Fibroblast of skin of abdomen (primary cell): ENCODE measurements at places on chromosomes 6 and 20.
A peak's percentile ranks its signal among the peaks of the same experiment; 100 is the strongest.

GRCh38 chr20:57514273-57514751, 10.6 kb downstream of the CTCFL start:
- DNase-seq = peak; percentile 45

GRCh38 chr6:16420337-16420714, 181.9 kb downstream of the GMPR start:
- no peak for DNase-seq

GRCh38 chr6:37816599-37817375, 2.7 kb upstream of the ZFAND3 start:
- peak; percentile 39 for DNase-seq

DNA sequence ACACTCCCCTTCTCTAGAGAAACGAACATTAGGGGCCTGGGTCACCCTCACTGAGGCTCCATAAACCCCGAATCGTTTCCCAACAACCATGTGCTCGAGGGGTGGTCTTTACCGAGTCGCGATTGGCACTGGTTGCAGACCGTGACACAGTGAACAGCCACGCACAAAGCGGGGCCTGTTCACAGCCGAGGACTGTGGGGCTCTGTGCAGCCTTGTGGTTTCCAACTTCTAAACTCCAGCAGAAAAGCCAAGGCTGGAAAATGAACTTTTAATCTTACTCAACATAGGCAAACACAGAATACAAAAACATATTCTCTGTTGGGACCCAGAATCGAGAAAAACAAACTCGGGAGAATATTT, 19.0 kb downstream of the RRBP1 start:
- DNase-seq = no peak

DNA sequence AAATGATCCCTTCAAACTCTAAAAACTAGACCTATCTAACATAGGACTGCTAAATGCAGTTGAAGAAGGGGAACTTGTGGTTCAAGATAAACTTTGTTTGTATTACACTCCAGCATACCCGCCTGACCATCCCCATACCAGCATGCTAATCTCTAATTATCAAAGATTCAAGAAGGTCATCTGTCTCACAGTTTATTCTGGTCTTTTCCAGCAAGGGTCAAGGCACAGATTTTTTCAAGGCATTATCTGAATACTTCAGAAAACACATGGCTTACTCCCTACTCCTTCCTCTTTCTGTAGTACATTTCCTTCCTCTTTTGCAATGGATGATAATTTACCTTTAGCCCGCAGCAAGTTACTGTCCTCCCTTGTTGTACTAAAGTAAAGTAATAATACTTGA, 174.1 kb downstream of the PKHD1 start:
- DNase-seq = no peak

- DNase-seq = no peak
These were observed 367 bp downstream of the GSTA3 start for GRCh38 chr6:52909131-52909530.

DNA sequence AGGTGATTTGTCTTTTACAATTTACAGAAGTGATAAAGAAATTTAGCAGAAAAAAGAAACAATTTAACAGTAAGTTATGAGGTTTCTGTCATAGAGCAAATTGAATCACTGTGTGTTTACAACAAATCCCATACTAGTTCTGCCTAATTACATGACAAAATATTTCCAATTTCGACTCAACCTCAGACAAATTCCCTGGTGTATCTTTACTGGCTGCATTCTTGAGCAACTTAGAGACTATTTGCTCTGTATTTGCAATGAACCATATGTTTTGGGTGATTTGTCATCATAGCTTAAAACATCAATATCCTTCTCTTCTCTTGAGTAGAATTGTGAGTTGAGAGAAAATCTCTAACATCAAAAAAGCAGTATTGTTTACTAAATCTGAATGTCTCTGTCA, 128.7 kb downstream of the SIM1 start:
- peak; percentile 78 for DNase-seq

DNA sequence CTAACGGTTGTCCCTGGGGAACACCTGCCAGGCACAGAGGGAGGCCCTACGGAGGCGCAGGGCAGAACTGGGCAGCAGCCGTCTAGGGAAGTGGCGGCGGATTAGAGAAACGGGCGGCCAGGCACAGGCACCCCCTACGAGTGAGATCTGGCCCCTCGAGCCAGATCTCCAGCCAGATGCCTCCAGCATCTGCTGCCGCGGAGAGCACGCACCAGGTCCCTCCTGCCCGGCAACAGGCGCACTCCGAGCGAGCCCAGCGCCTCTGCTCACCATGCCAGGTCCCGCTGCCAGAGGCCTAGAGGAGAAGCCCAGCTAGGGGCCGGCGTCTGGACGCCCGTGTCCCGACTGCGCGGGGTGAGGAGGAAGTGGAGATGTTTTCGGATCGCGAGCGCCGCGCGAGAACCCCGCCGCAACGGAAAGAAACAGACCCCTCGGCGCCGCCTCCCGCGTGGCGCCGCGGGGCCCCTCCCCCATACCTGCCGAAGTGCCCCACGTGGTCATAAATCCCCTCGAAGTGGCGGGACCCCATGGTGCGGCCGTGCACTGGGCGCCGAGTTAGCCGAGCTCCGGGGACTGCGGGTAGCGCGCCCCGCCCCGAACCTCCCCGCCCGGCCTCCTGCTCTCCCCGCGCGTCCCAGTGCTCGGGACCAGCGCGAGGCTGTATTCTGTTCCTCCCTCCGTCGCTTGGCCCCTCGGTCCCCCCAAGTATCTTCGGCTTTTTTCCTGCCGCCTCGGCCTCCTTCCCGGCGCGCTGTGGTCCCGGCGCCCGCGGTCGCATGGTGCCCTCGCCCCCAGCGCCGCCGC, at the start of gene SLC22A16:
SLC22A16 (minus strand) TSS at position 568 of the 804 bp plus-strand sequence; CDS start at position 529, 39 bp downstream.
- no peak for DNase-seq

GRCh38 chr6:36954262-36954931, at the start of gene PI16:
PI16 (plus strand) TSS chr6:36954738; CDS start chr6:36954761, 23 bp downstream.
- DNase-seq = no peak

GRCh38 chr6:82045965-82046756, 201.4 kb downstream of the IBTK start:
- DNase-seq = peak; percentile 86

DNA sequence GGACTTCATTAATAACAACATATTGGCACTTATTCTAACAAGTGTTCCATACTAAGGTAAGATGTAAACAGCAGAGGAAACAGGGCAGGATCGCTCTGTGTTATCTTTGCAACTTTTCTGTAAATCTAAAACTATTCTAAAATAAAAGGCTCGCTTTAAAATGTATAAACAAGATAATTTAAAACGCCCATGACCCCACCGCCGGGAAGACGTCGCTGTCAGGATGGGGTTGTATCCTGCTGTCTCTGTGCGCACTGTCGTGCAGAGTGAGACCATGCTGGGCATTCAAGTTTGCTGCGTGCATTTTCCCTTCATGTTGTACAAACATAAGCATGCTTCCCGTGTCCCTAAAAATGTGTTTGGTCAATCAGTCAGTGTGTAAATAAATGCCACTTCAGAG, 255.7 kb downstream of the CDH4 start:
- DNase-seq = no peak

GRCh38 chr20:14197097-14197496, 140.3 kb downstream of the FLRT3 start:
- peak; percentile 86 for DNase-seq

- peak; percentile 93 for DNase-seq
These were observed 28.5 kb upstream of the PIM1 start for GRCh38 chr6:37141281-37142049.

DNA sequence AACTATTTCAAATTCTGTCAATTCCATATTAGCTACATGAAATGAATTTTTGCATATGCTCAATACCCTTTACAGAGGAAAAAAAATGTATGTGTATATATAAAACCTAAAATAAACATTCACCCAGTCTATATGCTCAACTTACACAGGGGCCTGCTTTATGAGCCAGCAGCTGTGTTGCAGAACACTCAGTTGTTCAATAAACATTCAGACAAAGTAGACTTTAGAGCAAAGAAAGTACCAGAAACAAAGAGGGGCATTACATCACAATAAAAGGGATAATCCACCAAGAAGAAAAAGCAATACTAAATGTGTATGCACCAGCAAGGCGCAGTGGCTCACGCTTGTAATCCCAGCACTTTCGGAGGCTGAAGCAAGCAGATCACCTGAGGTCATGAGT, 9.5 kb downstream of the COQ3 start:
- DNase-seq = no peak

DNA sequence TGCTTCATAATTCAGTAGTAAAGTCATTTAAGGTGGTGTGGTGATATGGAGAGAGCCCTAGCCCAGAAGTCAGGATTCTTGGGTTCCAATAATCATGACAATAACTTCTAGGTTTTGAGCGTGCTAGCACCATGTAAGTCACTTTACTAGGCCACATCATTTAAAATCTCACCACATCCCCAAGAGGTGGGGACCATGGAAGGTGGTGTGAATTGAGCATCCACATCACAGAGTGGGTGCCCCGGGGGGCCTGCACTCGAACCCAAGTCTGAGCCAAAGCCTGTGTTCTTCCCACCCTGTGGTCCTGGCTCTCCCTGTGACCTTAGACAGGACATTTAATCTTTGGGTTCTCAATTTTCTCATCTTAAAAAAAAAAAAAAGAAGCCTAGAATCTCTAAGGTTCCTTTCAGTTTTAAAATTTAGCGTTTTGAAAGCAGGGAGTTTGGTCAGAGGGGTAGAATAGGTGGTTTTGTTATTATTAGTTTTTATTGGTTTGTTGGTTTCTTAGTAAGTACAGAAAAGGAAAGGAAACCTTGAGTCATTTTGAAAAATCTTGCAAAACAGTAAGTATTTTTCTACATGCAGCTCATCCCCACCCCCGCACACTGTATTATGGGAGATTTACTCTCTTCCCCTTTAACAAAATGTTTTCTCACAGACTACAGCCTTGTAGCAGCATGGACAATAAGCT, 26.4 kb downstream of the ARMC2 start:
- peak; percentile 27 for DNase-seq

GRCh38 chr20:39029364-39029763, 67.2 kb downstream of the DHX35 start:
- no peak for DNase-seq

DNA sequence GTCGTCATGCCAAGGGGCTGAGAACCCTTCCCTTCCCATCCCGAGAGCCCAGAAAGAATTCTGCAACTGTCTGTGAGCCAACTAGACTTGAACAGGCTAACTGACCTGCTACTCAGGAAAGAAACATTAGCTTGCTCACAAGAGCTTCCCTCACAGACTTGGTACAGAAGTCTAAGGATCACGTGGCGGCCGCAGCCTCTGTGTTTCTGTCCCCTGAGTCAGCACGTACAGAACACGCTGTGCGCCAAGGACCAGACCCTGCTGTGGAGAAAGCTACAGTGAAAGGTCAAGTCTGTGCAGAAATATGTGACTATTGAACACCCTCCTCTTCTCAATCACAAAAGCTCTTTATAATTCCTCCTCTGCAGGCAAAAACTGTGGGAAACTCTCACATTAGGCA, 151.3 kb upstream of the QKI start:
- DNase-seq = no peak

- no peak for DNase-seq
These were observed 13.1 kb downstream of the QRSL1 start for GRCh38 chr6:106642476-106642875.

DNA sequence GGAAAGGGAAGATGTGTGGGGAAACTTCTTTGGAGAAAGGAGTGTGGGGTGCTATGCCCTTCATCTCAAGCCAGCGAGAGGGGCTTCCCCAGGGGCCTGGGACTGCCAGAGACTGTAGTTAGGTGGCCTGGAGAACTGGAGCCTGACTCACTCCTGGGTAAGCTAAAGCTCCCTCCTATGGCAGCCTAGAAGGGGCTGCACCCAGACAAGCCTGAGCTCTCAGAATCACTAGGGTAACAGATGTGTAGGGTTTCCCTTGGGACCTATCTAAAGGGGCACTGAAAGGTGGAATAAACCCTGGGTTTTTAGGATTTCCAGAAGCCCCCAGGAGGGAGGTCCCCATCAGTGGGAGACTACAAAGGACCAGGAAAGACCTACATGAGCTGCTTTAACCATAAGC, 1.6 kb upstream of the ARMC2 start:
- no peak for DNase-seq

GRCh38 chr6:142255785-142256184, 46.0 kb upstream of the ADGRG6 start:
- DNase-seq = no peak

DNA sequence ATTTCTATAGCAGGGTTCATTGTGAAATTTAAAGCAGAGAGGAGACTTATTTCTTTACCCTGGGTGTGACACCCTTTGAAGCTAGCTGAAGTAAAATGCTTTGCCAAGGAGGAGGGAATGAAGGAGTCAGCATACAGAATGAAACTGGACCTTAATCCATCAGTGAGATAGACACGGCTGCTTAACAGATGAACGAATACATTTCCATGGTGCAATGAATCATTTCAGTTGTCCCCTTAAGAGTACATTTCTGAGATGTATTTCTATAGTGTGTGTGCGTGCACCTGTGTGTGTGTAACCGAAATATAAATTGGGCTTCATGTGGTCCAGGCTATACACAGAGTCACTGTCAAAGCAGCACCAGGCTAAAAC, 73.8 kb upstream of the CD93 start:
- no peak for DNase-seq

- no peak for DNase-seq
These were observed 159.2 kb downstream of the SYCP2 start for GRCh38 chr20:59774204-59774641.

GRCh38 chr6:38773338-38773737, 58.2 kb downstream of the DNAH8 start:
- DNase-seq = no peak

- DNase-seq = no peak
These were observed 160.8 kb upstream of the TNFAIP3 start for GRCh38 chr6:137706083-137706750.

GRCh38 chr6:46486181-46486580, 5.1 kb downstream of the RCAN2 start:
- no peak for DNase-seq

DNA sequence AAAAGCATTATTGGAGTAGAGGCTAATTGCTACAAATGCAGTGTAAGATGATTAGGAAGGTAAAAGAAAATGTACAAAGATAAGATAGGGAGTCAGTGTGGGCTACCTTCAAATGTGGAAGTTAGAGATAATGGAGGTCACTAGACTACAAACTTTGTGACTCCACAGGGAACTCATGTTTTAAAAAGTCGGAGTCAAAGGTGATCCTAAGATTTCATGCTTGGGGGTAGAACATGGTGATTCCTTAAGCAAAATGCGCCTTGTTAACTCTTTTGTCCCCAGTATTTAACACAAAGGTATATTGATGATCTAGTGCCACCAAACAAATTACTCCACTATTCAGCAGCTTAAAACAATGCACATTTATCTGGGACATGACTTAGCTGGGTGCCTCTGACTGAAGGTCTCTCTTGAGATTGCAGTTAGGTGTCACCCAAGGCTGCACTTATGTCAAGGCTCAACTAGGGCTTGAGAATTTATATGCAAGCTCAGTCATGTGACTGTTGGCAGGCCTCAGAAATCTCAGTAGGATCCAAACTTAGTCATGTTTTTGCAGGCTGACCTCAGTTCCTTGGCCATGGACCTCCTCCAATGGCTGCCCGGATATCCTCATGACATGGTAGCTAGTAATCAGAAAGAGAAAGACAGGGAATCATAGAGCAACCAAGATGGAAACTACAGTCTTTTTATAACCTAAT, 11.4 kb upstream of the SNX9 start:
- no peak for DNase-seq

- no peak for DNase-seq
These were observed 1.9 kb downstream of the L3MBTL3 start for GRCh38 chr6:130020073-130020906.
